ENCODE measurements at places on chromosomes 13 and 19.
A peak's percentile ranks its signal among the peaks of the same experiment; 100 is the strongest.

- no peak for DNase-seq
These were observed 278.7 kb downstream of the PCDH9 start for GRCh38 chr13:66951426-66951825.

DNA sequence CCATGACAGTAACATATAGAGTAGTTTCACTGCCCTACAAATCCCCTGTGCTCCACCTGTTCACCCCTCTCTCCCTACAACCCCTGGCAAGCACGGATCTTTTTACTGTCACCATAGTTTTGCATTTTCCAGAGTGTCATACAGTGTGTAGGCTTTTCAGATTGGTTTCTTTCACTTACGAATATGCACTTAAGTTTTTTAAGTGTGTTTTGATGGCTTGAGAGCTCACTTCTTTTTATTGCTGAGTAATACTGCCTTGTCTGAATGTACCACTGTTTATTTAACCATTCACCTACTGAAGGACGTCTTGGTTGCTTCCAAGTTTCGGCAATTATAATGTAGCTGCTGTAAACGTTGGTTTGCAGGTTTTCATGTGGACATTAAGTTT lies 175.1 kb downstream of the ITGBL1 start:
- DNase-seq = no peak

GRCh38 chr19:49387936-49388372 lies at the start of gene KASH5:
Gene KASH5 (plus strand): TSS chr19:49388249. CDS start chr19:49390884, 2,635 bp downstream.
- peak; percentile 53 for DNase-seq

GRCh38 chr19:8185343-8186068 lies 23.7 kb upstream of the CERS4 start:
- DNase-seq = no peak

- no peak for DNase-seq
These were observed 10.6 kb downstream of the DCAF15 start for GRCh38 chr19:13962699-13963602.

GRCh38 chr13:106867249-106867648 lies 299.3 kb upstream of the ARGLU1 start:
- DNase-seq = no peak
